ENCODE measurements at places on chromosomes 6 and 20.
A peak's percentile ranks its signal among the peaks of the same experiment; 100 is the strongest.

DNA sequence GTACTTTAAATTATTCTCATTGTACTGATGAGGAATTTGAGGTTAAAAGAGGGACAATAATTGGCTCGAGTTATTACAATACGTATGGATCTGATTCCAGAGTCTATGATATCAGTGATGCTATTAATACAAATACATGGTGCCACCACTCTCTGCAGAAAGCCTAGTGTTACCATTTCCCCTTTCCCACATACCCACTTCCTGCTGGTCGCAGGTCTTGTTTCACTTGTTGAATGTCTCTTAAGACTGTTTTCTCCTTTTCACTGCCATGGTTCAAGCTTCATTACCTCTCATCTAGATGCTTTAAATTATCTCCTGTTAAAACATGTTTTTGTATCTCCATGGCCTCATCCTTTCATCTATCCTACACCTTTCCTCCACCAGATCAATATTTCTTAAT lies 62.0 kb downstream of the FHL5 start:
- no peaks in the 10 kb centered on the region for H3K27me3 ChIP-seq
- DNase-seq = no peak
- no peak overlapping the region for H3K4me3 ChIP-seq
- H3K4me1 ChIP-seq = peaks cover 7% of the 10 kb centered on the region
- no peaks in the 10 kb centered on the region for H3K36me3 ChIP-seq

DNA sequence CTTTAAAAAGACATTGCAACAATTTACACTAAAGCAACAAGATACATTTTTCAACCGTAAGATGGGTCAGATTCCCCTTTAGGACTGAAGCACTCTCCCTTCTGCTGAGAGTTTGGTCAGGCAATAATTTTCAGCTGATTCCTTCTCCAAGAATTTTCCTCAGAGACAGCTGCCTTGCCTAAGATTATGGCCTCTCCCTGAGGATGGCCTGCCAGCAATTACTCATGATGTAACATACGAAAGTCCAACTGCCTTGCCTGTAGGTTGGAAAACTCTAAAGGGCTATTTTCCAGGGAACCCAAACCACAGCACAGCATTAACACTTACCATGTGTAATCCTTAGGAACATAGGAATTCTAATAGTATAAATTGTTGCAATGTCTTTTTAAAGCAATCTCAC lies 229.1 kb upstream of the FLRT3 start:
- H3K27me3 ChIP-seq = no peaks in the 10 kb centered on the region
- no peak overlapping the region for H3K4me3 ChIP-seq
- DNase-seq = no peak
- H3K36me3 ChIP-seq = no peaks in the 10 kb centered on the region

- no peak overlapping the region for H3K27ac ChIP-seq
- no peaks in the 10 kb centered on the region for H3K27me3 ChIP-seq
- no peaks in the 10 kb centered on the region for H3K36me3 ChIP-seq
These were observed 26.8 kb downstream of the MCM8 start for GRCh38 chr20:5977223-5977622.

- H3K27me3 ChIP-seq = no peaks in the 10 kb centered on the region
- H3K27ac ChIP-seq = peak overlapping the region; percentile 76
- peak overlapping the region; percentile 90 for H3K4me3 ChIP-seq
These were observed 773 bp downstream of the SMAP1 start for GRCh38 chr6:70668499-70668812.

GRCh38 chr6:90907931-90908655 lies 321.2 kb upstream of the MAP3K7 start:
- no peak overlapping the region for H3K27ac ChIP-seq
- H3K4me1 ChIP-seq = no peaks in the 10 kb centered on the region
- no peak overlapping the region for H3K4me3 ChIP-seq
- no peaks in the 10 kb centered on the region for H3K27me3 ChIP-seq
- H3K36me3 ChIP-seq = no peaks in the 10 kb centered on the region

GRCh38 chr6:128032042-128032441 lies 131.2 kb upstream of the THEMIS start:
- H3K4me1 ChIP-seq = no peaks in the 10 kb centered on the region
- DNase-seq = no peak
- H3K27ac ChIP-seq = no peak overlapping the region
- no peak overlapping the region for H3K4me3 ChIP-seq
- no peaks in the 10 kb centered on the region for H3K27me3 ChIP-seq

DNA sequence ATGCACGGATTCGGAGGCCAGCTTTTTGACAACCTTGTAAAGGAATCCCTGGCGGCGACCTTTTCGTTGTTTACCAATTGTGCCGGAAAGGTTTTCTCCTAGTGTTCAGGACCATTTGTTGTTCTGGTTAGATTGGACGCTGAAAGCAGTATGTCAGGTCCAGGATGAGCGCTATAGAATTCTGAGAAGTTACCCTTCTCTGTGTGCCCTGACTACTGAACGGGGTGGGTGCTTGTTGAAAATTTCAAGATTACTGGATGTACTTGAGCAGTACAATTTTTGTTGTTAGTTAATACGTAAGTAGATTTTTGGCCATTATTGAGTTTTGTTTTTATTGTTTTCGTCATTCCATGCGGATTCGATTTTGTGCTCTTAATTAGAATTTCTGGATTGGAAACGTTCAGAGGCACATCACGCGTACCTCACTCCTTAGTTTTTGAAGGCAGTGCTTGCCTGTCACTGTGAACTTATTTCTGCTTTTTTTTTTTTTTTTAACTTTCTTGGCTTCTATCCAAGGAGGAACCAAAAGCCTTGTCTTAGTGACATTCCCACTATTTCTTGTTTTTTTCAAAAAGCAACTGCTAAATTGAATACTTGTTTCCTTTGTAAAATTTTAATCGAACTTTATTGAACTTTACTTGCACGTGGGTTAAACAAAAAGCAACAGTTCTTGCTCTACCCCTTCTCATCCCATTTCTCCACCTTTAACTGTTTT lies 898 bp downstream of the XRN2 start:
- peak overlapping the region; percentile 86 for H3K4me3 ChIP-seq
- peak overlapping the region; percentile 96 for H3K27ac ChIP-seq
- no peak for DNase-seq
- H3K4me1 ChIP-seq = peaks cover 14% of the 10 kb centered on the region
- H3K36me3 ChIP-seq = no peaks in the 10 kb centered on the region
- no peaks in the 10 kb centered on the region for H3K27me3 ChIP-seq

DNA sequence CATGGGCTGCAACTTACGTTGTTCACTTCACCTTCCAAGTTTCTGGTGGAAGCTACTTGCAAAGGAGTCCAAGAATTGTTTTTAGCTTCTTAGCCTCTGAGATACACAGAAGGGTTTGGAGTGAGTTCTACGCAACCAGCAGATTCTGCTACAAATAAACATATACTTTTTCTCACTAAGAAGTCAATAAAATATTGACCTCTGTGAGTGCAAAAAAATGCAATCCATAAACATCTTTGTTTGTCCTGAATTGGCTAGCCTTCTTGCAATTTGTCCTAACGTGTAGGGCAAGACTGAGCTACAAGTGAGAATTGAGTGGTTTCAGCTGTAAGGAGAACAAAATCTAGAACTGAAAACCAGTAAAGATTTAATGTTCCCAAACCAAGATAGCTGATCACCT lies 26.2 kb upstream of the E2F3 start:
- H3K4me3 ChIP-seq = no peak overlapping the region
- no peaks in the 10 kb centered on the region for H3K4me1 ChIP-seq
- no peaks in the 10 kb centered on the region for H3K27me3 ChIP-seq

GRCh38 chr20:3672547-3673171 lies 9.2 kb downstream of the ADAM33 start:
- H3K27ac ChIP-seq = no peak overlapping the region
- no peaks in the 10 kb centered on the region for H3K27me3 ChIP-seq

DNA sequence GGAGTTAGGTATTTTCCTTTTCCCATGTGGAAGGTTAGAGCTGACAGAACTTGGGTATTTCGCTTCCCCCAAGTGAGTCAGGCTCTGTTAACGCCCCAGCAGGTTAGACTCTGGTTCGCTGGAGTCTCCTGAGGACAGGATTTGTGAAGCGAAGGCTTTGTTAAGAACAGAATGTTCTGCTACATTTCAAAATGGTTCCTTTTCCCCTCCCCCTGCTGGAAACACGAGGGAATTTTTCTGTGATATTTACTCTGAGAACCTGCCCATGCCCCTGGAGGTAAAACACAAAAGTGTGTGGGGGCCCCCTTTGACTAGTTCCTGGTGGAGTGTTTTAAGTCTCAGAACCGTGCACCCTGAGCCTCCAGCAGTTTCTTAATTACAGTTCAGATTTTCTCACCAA lies 731.4 kb upstream of the CITED2 start:
- no peak for DNase-seq
- no peaks in the 10 kb centered on the region for H3K36me3 ChIP-seq
- no peaks in the 10 kb centered on the region for H3K27me3 ChIP-seq
- H3K4me1 ChIP-seq = peaks cover 25% of the 10 kb centered on the region
- H3K27ac ChIP-seq = peak overlapping the region; percentile 46

GRCh38 chr6:28226460-28226859 lies 1.4 kb downstream of the ZSCAN9 start:
- H3K36me3 ChIP-seq = peaks cover 29% of the 10 kb centered on the region
- H3K4me1 ChIP-seq = peaks cover 15% of the 10 kb centered on the region
- no peaks in the 10 kb centered on the region for H3K27me3 ChIP-seq
- no peak overlapping the region for H3K27ac ChIP-seq
- no peak overlapping the region for H3K4me3 ChIP-seq

- H3K27ac ChIP-seq = no peak overlapping the region
- H3K27me3 ChIP-seq = no peaks in the 10 kb centered on the region
- DNase-seq = no peak
- no peak overlapping the region for H3K4me3 ChIP-seq
- peaks cover 63% of the 10 kb centered on the region for H3K4me1 ChIP-seq
These were observed 32.6 kb downstream of the UTRN start for GRCh38 chr6:144317736-144318135.

- no peaks in the 10 kb centered on the region for H3K4me1 ChIP-seq
- DNase-seq = no peak
- no peaks in the 10 kb centered on the region for H3K36me3 ChIP-seq
- H3K27ac ChIP-seq = no peak overlapping the region
These were observed 10.8 kb downstream of the BPIFA2 start for GRCh38 chr20:33178726-33179125.

DNA sequence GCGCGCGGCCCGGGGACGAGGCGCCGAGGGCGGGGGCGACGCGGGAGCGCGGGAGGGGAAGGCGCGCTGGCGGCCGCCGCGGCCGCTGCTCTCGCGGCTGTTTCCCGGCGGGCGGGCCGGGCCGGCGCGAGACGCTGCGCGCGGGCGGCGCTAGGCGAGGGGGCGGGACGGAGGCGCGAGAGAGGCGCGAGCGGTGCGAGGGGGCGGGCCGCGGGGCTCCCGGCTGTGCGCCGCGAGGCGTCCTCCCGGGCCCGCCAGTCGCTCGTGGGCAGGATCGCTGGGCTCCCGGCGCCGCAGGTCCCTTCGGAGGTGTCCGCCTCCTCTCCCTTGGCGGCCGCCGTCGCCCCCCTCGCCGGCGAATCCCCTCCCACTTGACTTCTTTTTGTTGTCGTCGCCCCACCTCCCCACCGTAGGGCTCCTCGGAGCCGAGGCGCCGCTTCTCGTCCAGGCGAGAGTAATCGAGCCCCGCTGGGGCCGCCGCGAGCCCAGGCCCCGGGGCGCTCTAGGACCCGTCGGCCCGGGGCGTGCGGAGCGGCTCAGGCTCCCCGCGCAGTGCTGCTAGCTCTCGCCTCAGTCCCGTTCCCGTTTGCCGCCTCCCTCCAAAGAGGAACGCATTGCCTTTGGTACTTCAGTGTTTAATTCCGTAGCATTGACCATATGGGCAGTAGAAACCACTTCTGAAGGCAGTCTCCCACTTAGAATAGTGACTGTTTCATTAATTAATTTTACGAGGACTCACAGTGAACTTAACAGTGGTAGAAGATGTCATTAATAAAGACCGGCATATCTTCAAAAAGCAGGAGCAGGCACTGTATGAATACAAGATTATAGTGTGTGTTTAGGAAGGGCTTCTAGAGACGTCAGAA lies at the start of gene RANBP9:
Gene RANBP9, minus strand, starts transcription at position 103 of the 866 bp plus-strand sequence. CDS start 330 bp downstream, outside the sequence.
- peak; percentile 46 for DNase-seq
- no peaks in the 10 kb centered on the region for H3K36me3 ChIP-seq
- H3K4me1 ChIP-seq = peaks cover 10% of the 10 kb centered on the region
- peak within 1 kb of the TSS; percentile 98 for H3K4me3 ChIP-seq

- no peaks in the 10 kb centered on the region for H3K36me3 ChIP-seq
- H3K4me1 ChIP-seq = peaks cover 44% of the 10 kb centered on the region
- no peak for DNase-seq
- no peak overlapping the region for H3K4me3 ChIP-seq
- H3K27ac ChIP-seq = no peak overlapping the region
These were observed 90.7 kb downstream of the SNAP25 start for GRCh38 chr20:10309326-10309725.

DNA sequence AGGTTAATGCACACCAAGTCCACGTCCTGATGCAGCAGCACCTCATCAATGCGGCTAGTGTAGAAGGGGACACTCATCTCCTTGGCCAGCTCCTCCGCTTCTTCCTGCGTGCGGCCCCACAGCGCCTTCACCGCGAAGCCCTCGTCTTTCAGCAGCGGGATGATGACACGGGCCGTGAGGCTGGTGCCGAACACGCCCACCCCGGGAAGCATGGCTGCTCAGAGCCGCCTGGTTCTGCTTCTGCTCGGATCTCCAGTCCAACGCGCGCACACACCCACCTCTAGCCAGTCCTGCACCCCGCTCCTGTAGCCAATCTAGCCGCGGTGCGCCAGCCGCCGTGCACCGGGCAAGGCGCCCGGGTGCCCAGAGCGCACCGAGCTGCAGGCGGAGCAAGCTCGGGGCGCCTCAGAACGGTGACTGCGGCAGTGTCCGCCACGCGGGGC lies 700 bp downstream of the GFOD1 start:
- no peaks in the 10 kb centered on the region for H3K36me3 ChIP-seq
- DNase-seq = peak; percentile 24
- no peaks in the 10 kb centered on the region for H3K27me3 ChIP-seq

DNA sequence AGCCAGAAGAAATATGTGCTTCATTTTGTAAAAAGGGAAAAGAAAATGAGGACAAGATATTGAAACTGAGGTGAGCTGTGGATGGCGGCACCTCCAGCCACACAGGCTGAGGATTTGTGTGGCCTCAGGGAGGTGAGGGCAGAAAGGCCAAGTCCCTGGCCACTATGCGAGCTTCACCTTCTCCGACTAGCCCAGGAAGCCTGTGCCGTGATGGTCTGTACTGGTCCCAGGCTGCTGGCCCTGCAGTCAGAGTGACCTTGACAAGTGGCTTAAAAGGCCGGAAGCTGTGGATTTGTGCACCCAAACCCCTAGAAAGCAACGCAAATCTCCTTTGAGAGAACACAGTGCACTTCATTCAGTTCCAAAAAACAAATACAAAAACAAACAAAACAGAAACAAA lies 48.1 kb downstream of the WDR27 start:
- no peaks in the 10 kb centered on the region for H3K27me3 ChIP-seq
- DNase-seq = no peak
- H3K36me3 ChIP-seq = no peaks in the 10 kb centered on the region
- peak overlapping the region; percentile 77 for H3K4me3 ChIP-seq
- H3K4me1 ChIP-seq = no peaks in the 10 kb centered on the region

DNA sequence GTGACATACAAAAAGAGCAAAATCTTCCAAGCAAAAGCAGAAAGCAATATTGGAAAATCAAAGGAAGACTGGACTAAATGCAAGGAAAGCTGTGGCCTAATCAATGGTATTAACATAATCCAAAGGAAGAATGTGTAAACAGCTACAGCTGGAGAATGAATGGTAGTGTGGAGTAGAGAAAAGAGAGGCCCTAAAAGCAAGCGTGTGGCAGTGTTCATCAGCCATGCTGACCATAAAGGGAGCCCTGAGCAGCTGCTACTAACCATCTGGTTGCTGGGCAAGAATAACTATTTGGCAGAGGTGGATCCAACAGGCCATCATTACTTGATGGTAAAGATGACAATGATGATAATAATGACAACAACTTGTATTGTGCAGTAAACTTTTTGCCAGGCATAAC lies 148.5 kb upstream of the BEND6 start:
- no peaks in the 10 kb centered on the region for H3K36me3 ChIP-seq
- no peak overlapping the region for H3K27ac ChIP-seq
- no peak overlapping the region for H3K4me3 ChIP-seq
- no peaks in the 10 kb centered on the region for H3K27me3 ChIP-seq
